Spinal cord (tissue), 10 donors: ENCODE measurements at places on chromosomes 3 and 15.

GRCh38 chr15:27784107-27784506, 315.0 kb downstream of the OCA2 start:
- DNase-seq: no peak

DNA sequence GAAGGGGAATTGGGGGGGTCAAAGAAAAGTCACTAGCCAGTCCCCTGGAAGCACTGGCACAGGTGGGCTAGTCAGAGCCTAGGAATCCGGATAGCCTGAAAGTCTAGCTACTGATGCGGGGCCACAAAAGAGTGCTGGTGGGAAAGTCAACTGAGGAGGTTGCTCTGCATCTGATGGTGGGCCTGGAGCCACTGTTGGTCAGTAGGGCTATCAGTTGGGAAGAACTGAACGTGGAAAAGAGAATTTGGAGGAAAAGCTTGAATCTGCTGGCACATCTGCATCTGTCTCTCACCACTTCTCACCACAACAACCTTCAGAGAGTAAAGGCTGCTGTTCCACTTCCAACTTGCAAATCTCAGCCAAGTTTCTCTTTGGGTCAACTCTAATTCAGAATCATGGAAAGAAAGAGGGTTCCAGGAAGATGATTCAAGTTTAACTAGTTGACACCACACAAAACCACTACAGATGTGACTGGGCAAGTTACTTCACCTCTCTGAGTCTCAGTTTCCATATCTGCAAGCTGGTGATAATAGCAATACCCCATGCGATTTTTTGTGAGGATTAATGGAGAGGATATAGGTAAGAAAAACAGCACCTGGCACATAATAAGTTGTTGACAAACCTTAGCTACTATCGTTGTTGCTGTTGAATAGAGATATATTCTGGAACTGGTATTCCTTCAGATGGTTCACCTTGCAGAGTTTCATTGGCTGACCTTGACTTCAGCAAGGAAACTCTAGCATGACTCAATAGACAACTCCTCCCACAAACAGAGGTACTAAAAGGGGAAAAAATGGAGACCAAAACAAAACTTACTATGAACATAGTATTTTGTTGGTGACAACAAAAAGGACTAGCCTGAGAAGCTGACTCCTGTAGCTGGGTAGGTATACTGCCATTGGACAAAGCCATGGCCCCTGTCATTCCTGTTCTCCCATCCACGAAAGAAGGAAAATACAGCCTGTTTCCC, 280.2 kb upstream of the STT3B start:
- DNase-seq: no peak

- no peak for DNase-seq
Measured at GRCh38 chr15:67601073-67601472, 58.6 kb downstream of the MAP2K5 start.

- no peak for DNase-seq
Measured at GRCh38 chr3:59310736-59311135, 260.9 kb upstream of the CFAP20DC start.

DNA sequence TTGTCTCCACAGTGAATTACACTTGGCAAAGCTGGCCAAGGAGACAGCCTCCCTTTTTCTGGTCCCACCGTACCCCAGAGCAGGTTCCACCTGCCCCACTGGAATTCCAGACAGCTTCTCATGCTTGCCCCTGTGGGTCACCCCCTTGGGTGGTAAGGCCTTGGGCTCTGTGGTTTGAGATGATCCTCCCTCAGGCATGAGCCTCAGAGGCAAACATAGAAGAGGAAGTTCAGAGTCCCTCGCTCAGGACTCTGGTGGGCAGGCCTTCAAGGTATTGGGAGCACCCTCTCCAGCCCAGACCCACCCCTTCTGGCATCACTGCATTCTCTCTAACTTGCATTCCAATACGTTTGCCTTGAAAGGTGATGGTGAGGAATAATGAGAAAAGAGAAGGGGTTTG, 17.6 kb upstream of the UBA7 start:
- no peak for DNase-seq

DNA sequence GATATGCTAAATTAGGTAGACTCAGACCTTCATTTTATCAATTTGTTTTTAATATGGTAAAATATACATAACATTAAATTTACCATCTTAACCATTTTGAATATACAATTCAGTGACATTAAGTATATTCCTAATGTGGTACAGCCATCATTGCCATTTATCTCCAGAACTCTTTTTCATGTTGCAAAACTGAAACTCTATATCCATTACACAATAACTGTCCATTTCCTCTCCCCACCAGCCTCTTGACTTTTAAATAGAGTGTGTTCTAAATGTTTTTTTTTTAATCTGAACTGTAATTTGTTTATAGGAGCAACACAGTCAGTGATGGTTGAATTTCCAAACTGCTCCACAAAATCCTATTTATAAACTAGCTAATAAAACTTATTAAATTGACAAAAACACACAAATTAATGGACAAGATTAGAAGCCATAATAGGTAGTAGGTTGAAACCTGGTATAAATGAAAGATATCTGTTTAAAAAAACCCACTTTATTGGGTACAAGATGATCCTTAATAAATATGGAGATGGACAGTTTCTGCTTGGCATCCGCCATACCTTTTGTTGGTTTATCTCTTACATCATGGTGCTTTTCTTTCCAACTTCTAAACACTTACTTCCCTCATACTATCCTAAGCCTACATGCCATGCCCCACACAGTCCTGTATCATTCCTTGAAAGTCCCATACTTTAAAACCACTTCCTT, 142.4 kb downstream of the ZPLD1 start:
- DNase-seq: no peak

GRCh38 chr15:56879502-56879901, 38.9 kb upstream of the TCF12 start:
- no peak for DNase-seq

- peak; percentile 41 for DNase-seq
Measured at GRCh38 chr3:170907637-170908234, 701 bp downstream of the EIF5A2 start.

DNA sequence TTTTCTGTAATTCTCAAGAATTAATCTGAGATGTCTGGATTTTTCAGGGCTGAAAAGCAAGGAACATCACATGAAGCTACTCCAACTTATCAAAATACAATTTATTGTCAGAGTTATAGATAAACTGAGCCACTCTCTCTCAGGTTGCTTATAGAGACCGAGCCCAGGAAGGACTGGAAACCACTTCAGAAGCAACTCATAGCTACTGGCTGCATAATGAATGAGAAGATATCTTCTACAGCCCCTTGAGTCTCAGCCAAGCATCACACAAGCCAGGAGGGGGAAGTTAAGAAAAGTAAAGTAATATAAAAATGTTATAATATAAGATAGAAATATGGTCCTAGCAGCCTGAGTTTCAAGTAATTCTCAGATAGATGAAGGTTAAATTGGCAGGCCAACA, 186.0 kb downstream of the TNIK start:
- no peak for DNase-seq

DNA sequence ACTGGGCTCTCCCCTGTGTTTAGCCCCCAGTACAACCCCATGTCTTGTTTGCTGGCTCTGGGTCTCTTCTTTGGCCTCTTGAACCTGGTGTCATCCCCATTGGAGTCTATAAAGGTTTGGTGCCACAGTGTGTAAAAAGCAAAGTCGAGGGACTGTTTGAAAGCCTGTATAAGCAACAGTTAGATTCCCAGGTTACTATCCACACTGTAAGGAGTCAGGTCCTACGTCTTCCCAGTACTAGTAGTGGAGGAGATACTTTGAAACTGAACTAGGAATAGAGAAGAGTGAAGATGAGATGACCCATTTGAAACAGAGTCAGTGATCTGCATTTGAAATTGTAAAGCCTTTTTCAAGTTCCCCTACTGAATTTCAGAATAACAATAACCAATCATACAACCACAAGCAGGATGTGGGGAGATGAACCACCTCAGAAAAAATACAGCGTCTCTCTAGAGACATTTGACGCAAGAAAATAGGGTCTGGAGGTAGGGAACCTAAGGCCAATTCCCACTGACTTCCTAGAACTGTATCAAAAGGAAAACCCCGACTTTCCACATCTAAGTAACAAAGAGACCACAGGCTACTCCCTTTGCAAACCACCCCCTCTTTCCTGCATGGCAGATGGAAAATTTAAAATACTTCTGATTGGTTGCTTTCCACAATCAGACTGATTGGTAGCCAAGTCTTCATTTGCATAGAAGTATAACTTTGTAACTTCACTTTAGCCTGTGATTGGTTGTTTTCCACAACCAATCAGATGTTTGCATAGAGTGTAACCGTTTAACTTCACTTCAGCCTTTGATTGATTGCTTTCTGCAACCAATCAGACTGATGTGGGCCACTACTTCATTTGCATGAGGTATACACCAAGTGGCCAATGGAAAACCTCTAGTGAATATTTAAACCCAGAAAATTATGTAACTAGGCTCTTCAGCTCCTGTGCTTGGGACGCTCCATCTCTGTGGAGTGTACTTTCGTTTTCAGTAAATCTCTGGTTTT, 49.9 kb upstream of the NEDD4 start:
- DNase-seq: no peak

- no peak for DNase-seq
Measured at GRCh38 chr3:131250466-131250865, 131.1 kb upstream of the NUDT16 start.

DNA sequence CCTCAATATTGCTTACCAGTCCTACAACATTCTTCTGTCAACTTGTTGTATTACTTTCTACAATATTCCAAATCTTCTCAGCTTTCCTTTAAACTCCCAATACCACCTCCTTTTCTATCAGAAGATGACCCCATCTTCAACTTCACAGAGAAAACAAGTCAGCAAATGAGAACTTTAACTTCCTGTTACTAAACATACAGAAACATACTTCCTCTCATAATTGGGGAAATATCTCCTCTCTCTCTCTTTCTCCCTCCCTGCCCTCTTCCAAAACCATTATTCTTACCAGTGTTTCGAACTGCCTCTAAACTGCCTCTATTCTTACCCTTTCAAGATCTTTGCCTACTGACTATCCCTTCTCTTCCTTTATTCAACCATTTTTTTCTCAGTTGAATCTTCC, 1.8 kb upstream of the SNAP23 start:
- DNase-seq: no peak

DNA sequence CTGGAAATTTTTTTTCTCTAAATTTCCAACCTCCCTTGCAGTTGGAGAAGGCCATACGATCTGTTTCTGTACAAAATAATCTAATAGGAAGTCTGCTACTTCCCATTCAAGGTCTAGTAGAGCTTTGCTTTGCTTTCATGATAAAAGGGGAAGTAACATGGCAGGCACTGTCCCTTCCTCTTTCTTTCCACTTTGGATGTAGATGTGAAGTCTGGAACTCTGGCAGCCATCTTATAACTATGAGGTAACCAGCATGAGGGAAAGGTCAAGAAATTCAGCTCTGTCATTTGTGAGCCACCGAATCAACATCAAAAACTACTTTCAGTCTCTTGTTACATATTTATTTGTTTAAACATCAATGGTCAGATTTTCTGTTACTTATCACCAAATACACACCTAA, 156.3 kb downstream of the MTHFS start:
- no peak for DNase-seq

- no peak for DNase-seq
Measured at GRCh38 chr15:52689562-52689961, 10.4 kb upstream of the ATOSA start.

DNA sequence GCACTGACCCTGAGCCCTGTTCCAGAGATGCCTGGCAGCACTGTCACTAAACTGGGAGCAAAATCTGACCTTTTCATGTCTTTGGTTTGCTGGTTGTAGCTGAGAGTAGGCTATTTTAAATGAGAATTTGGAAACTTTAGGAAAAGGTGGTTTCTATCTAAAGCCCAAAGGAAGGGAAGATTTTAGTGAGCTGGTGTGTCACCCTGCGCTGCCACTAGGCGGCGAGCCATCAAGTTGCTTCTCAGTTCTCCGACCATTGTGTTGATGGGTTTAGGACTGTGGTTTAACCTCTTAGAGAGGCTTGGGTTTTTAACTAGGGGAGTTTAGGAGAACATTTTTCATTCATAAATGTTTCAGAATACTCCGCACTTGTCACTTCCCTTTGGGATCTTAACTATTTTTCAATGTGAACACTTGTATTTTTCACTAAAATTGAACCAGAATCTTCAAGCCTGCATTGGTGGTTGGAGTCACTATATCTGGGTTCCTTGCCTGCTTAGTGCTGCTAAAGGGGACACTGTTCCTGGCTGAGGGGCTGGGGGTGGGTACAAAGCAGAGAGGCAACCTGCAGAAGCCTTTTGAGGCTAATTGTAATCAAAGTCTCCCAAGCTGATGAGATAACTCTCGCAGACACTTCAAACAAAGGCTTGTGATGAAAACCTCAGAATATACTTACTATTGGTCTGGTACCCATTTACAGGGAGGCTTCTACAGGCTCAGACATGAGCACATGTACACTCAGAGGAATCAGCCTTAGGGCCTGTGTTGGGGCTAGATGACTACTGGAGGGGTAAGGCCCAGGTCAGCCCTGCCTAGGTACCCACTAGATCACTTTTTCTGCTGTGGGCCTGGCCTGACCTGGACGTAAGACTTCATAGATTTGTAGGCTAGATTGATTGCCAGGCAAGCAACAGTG, 16.8 kb downstream of the EXOSC7 start:
- DNase-seq: no peak

DNA sequence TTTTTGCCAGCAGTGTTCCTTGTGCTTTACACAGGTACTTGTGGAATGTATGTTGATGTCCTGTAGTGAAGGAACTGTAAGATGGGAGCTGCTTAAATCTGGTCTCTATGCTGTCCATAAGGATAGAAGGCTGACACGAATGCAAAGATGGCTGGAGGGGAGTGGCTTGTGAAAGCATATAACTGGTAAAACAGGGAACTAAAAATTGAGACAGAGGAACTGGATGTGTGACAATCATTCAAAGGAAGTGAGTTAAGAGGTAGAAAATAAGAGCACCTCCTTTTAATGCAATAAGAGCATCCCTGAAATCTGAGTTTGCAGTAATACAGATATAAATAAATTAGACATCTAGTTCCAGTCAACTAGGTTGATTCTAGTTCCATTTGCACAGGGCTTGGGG, 35.2 kb downstream of the RNF13 start:
- no peak for DNase-seq

GRCh38 chr3:52200981-52201679, 3.2 kb downstream of the ALAS1 start:
- DNase-seq: no peak

GRCh38 chr3:56389183-56389830, 79.0 kb downstream of the ERC2 start:
- no peak for DNase-seq

DNA sequence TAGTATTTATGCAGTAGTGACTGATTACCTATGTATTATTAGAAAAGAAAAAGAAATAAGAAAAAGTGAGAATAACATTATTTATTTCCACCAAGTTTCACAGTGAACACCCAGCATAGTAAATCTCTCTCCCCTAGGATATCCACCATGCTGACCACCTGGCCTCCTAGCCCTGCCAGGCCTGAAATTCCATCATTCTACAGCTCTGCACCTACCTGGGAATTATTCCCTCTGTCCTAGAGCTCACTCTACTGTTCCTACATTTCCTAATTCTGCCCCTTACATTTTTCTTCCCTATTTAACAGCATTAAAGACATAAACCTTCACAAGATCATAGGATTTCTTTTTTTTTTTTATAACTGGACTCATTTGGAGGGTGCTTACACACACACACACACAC, 525.3 kb upstream of the PPP2R3A start:
- no peak for DNase-seq
